Tibial nerve (tissue), 4 donors: ENCODE measurements at places on chromosomes 1 and 21.
A peak's percentile ranks its signal among the peaks of the same experiment; 100 is the strongest.

DNA sequence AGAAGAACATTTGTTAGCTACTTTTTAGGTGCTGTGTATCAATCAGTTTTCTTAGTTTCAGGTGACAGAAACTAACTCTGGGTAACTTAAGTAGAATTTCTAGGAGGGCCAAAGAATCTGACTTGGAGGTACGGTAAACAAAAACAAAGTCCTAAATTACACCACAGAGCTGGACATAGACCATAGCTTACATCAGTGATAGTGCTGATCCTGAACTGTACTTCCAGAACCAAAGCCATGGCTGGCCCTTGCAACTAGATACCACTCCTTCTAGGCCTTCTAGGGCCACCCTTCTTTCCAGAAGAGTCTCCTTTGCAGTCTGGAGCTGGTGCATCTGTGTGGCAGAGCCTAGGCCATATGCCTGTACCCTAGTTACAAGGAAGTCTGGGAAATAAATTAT is 94.5 kb downstream of the OLFML2B start:
- no peaks in the 10 kb centered on the region for H3K27me3 ChIP-seq
- no peak for DNase-seq
- no peak overlapping the region for H3K4me3 ChIP-seq
- no peak overlapping the region for H3K27ac ChIP-seq
- H3K36me3 ChIP-seq: no peaks in the 10 kb centered on the region
- peaks cover 29% of the 10 kb centered on the region for H3K4me1 ChIP-seq

DNA sequence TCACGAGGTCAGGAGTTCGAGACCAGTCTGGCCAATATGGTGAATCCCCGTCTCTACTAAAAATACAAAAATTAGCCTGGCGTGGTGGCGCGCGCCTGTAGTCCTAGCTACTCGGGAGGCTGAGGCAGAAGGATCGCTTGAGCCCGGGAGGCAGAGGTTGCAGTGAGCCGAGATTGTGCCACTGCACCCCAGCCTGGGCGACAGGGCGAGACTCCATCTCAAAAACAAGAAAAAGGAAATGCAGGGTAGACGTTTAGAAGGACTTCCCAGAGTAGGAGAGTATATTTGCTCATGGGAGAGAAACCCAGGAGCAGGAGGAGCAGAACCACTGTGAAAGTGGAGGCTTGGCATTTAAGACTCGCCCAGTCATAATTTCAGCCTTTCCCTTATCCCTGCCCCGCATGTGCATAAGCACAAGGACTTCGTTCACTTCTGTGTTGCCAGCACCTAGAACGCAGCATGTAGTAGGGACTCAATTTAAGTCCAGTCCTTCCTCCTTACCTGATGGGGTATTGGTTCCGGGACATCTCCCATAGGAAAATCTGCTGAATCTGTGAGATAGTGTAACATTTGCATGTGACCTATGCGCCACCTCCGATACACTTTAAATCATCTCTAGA is 5.2 kb upstream of the MEF2D start:
- no peak for DNase-seq
- peak overlapping the region; percentile 98 for H3K27ac ChIP-seq
- no peaks in the 10 kb centered on the region for H3K27me3 ChIP-seq
- H3K36me3 ChIP-seq: no peaks in the 10 kb centered on the region
- peaks cover 74% of the 10 kb centered on the region for H3K4me1 ChIP-seq

GRCh38 chr1:2350911-2351655 is 40.3 kb downstream of the MORN1 start:
- H3K4me1 ChIP-seq: no peaks in the 10 kb centered on the region
- no peaks in the 10 kb centered on the region for H3K36me3 ChIP-seq
- no peak overlapping the region for H3K27ac ChIP-seq
- H3K4me3 ChIP-seq: no peak overlapping the region
- DNase-seq: no peak

DNA sequence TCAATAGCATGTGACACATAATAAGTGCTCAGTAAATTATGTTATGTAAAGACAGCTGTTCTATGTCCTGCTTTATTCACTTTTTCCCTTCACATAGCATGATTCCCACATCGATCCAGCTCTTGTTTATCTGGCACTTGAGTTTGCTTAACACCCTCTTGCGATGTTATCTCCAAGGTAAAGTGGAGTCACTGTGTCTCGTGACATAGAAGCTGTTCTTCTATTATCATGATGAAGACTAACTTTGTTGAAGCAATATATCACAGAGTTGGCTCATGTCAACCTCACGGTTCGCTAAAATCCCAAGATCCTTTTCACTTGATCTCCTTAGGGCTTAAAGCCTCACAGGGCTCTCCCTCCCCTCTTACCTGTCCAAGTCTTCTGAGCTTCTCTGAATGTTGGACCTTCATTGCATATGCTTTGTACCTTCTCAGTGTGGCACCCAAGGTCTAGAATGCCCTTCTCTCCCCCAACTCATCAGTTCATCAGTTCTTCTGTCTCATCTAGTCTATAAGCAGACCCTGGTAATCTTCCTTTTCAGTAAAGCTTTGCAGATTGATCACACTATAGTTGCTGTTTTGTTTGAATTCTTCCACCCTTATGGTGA is 38.0 kb downstream of the PLXNA2 start:
- H3K4me3 ChIP-seq: no peak overlapping the region
- no peak overlapping the region for H3K27ac ChIP-seq
- peaks cover 72% of the 10 kb centered on the region for H3K4me1 ChIP-seq
- no peaks in the 10 kb centered on the region for H3K27me3 ChIP-seq
- no peak for DNase-seq

GRCh38 chr1:80310703-80311245 is 1304.2 kb upstream of the ADGRL4 start:
- no peak for DNase-seq
- no peaks in the 10 kb centered on the region for H3K4me1 ChIP-seq
- H3K4me3 ChIP-seq: no peak overlapping the region
- no peak overlapping the region for H3K27ac ChIP-seq

DNA sequence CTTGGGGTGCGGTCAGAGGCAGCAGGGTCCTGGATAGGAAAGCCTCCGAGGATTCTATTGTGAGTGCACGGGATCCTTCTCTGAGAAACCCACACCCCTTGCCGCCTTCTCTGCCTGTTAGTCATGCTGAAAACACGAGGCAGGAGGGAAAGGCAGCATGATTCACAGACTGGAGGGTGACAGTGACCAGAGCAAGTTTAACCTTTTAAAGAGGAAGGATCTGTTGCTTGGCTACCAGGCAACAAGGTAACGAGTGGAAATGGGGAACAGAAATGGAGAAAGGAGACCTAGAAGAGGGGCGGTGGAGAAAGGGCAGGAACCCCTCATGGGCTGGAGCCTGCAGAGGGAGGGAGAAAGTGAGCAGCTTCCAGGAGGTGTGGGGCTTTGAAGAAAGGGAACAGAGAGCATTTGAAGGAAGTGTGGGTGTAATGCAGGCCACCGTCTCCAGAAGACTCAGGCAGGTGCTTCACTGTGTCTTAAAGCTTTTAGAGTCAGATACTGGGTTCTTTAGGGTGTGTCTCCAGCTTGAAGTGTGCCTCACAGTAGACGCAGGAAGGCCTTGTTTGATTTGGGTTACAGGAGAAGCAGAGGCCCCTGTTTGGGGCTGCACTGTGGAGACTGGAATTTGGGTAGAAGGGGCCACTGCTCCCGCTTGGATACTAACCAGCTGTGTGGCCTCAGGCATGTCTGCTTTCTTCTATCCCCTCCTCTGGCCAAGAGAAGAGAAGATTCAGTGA is 19.1 kb downstream of the OPTC start:
- peaks cover 37% of the 10 kb centered on the region for H3K4me1 ChIP-seq
- no peaks in the 10 kb centered on the region for H3K27me3 ChIP-seq
- no peak for DNase-seq
- no peak overlapping the region for H3K27ac ChIP-seq

DNA sequence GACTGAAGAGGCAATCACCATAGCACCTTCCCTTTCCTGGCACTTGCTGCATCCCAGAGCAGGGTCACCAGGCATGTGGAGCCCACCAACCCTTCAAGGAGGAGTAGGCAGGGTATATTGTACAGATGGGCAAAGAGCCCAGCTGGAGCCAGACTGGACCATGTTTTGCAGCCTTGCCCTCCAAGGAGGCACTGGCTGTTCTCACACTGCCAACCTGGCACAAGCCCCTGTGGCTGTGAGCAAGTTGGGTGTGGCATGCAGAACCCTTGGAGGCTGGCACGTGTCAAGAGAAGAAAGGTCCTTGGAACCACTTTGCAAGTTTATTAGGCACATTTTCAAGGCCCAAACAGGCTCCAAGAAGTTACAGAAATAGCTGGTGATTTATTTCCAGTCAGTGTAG is 146.4 kb downstream of the FOXD2 start:
- H3K4me3 ChIP-seq: no peak overlapping the region
- peaks cover 3% of the 10 kb centered on the region for H3K4me1 ChIP-seq
- H3K36me3 ChIP-seq: no peaks in the 10 kb centered on the region
- DNase-seq: no peak
- H3K27ac ChIP-seq: no peak overlapping the region
- peaks cover 23% of the 10 kb centered on the region for H3K27me3 ChIP-seq

DNA sequence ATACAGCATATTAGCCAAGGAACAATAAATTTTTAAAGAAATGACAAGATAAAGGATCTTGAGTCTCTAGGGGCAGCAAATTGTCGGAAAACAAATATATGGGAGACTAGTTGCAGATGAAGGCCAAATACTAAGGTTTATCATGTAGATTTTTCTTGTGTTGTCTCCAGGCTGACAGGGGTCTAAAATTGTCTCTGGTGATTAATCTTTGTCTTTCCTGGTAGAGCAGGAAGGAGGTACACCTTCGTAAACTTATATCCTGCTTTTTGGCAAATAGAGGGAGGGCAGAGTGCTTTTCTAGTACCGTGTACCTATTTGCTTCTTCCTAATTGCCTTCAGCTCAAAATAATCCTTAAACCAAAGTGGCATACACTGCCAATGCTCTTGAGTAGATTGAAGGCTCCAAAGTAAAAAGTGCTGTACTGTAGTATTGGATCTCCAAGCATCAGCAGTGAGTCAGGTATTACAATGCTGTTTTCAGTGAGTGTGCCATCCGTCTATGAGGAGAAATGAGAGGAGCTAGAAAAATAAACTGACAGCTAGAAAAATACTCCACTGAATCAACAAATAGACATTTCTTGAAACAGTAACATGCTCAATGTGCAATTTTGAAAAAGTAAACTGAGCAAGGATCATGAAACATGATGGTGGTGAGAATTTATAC is 1.8 kb upstream of the LEPR start:
- no peak for DNase-seq
- H3K4me1 ChIP-seq: peaks cover 20% of the 10 kb centered on the region
- H3K27ac ChIP-seq: no peak overlapping the region
- no peaks in the 10 kb centered on the region for H3K27me3 ChIP-seq
- no peak overlapping the region for H3K4me3 ChIP-seq
- no peaks in the 10 kb centered on the region for H3K36me3 ChIP-seq

- no peaks in the 10 kb centered on the region for H3K27me3 ChIP-seq
- no peak overlapping the region for H3K27ac ChIP-seq
- no peaks in the 10 kb centered on the region for H3K4me1 ChIP-seq
- H3K4me3 ChIP-seq: no peak overlapping the region
- no peaks in the 10 kb centered on the region for H3K36me3 ChIP-seq
- no peak for DNase-seq
Measured at GRCh38 chr1:35509558-35509957, 47.6 kb downstream of the KIAA0319L start.

- no peak overlapping the region for H3K4me3 ChIP-seq
- peaks cover 14% of the 10 kb centered on the region for H3K36me3 ChIP-seq
- H3K4me1 ChIP-seq: peaks cover 16% of the 10 kb centered on the region
- no peak for DNase-seq
- H3K27ac ChIP-seq: no peak overlapping the region
Measured at GRCh38 chr1:201628490-201628889, 89.6 kb downstream of the NAV1 start.

GRCh38 chr1:4131734-4132133 is 231.7 kb upstream of the C1orf174 start:
- no peaks in the 10 kb centered on the region for H3K4me1 ChIP-seq
- no peaks in the 10 kb centered on the region for H3K27me3 ChIP-seq
- H3K4me3 ChIP-seq: no peak overlapping the region
- no peak overlapping the region for H3K27ac ChIP-seq

GRCh38 chr1:88204111-88204510 is 480.0 kb upstream of the PKN2 start:
- no peak for DNase-seq
- no peak overlapping the region for H3K4me3 ChIP-seq
- H3K27me3 ChIP-seq: no peaks in the 10 kb centered on the region

- no peak overlapping the region for H3K4me3 ChIP-seq
- no peaks in the 10 kb centered on the region for H3K27me3 ChIP-seq
- DNase-seq: no peak
- no peaks in the 10 kb centered on the region for H3K36me3 ChIP-seq
- no peaks in the 10 kb centered on the region for H3K4me1 ChIP-seq
Measured at GRCh38 chr1:92503043-92503925, 16.6 kb upstream of the GFI1 start.

DNA sequence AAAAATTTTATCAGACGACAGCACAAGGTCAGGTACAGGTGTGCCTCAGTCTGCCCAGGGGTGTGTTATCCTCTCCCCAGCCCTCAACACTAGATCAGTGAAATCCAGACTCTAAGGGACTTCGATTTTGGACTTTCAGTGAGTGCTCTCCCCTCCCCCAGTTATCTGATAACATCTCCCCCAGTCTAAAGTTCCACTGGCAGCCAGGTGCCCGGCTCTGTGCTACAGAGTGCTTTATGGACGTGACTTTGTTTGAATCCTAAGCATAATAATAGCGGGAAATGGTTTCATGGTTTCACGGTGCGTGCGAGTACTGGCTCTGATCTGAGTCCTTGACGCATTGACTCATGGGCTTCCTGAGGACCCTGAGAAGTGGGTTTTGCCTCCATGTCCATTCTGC is 3.2 kb downstream of the SPSB1 start:
- H3K27me3 ChIP-seq: no peaks in the 10 kb centered on the region
- no peak for DNase-seq
- H3K27ac ChIP-seq: no peak overlapping the region
- no peak overlapping the region for H3K4me3 ChIP-seq

DNA sequence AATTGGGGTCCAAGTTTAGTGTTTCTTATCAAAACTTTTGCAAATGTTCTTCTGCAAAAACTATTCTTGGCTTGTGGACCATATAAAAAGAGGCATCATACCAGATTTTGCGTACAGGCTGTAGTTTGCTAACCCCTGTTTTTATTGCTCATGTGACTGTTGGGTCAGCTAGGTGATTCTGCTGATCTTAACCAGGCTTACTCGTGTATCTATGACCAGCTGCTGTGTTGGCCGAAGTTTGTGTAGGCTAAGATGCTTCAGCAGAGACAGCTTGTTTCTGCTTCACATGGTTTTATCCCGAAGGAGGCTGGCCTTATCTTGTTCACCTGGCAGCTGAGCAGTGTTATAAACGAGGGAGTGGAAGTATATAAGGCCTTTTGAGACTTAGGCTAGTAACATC is 38.2 kb downstream of the POU2F1 start:
- H3K4me1 ChIP-seq: no peaks in the 10 kb centered on the region
- no peak overlapping the region for H3K27ac ChIP-seq
- no peak for DNase-seq

- H3K27ac ChIP-seq: no peak overlapping the region
- H3K27me3 ChIP-seq: no peaks in the 10 kb centered on the region
- no peaks in the 10 kb centered on the region for H3K36me3 ChIP-seq
- H3K4me1 ChIP-seq: no peaks in the 10 kb centered on the region
- no peak for DNase-seq
- H3K4me3 ChIP-seq: no peak overlapping the region
Measured at GRCh38 chr1:64624808-64625207, 120.1 kb upstream of the RAVER2 start.
